ENCODE measurements at places on chromosomes 3 and 15.

GRCh38 chr3:41974223-41974622 lies 12.3 kb upstream of the ULK4 start:
- DNase-seq, result no peak

- no peak for DNase-seq
Measured at GRCh38 chr3:64108784-64109317, 85.6 kb upstream of the PSMD6 start.

GRCh38 chr3:195039180-195039843 lies 231.6 kb downstream of the XXYLT1 start:
- no peak for DNase-seq

GRCh38 chr15:35117543-35118265 lies 32.6 kb upstream of the NANOGP8 start:
- DNase-seq, result no peak

GRCh38 chr15:70140543-70141375 lies 43.0 kb upstream of the TLE3 start:
- no peak for DNase-seq

- DNase-seq, result no peak
Measured at GRCh38 chr3:145557405-145557804, 603.6 kb downstream of the PLOD2 start.

DNA sequence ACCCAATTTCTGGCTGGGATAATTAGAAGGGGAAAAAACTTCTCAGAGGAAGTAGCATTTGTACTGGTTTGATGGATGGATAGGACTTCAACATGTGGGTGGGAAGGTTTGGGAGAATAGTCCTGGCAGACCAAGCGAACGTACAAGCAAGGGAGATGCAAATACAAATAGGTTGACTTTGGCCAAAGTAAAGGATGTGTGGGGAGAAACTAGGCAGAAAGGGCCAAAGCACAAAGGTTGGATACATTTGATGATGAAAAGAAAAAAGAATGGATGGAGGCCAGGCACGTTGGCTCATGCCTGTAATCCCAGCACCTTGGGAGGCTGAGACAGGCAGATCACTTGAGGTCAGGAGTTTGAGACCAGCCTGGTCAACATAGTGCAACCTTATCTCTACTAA lies 63.4 kb downstream of the ERC2 start:
- DNase-seq, result no peak
